ENCODE measurements at places on chromosomes 3 and 15.

GRCh38 chr15:98776607-98777281, 128.4 kb downstream of the IGF1R start:
- ATAC-seq, result no peak

GRCh38 chr3:109059264-109059663, 58.7 kb downstream of the MORC1 start:
- ATAC-seq, result no peak

DNA sequence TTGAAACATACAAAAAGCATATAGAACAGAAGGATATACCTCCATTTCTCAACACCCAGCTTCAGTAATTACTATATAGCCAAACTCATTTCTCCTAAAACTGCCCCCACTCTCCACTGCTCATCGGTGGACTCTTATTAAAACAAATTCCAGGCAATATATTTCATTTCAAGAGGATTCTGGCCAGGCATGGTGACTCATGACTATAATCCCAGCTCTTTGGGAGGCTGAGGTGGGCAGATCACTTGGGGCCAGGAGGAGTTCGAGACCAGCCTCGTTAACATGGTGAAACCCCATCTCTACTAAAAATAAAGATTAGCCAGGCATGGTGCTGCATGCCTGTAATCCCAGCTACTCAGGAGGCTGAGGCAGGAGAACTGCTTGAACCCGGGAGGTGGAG, 40.9 kb downstream of the SNX4 start:
- ATAC-seq, result no peak

DNA sequence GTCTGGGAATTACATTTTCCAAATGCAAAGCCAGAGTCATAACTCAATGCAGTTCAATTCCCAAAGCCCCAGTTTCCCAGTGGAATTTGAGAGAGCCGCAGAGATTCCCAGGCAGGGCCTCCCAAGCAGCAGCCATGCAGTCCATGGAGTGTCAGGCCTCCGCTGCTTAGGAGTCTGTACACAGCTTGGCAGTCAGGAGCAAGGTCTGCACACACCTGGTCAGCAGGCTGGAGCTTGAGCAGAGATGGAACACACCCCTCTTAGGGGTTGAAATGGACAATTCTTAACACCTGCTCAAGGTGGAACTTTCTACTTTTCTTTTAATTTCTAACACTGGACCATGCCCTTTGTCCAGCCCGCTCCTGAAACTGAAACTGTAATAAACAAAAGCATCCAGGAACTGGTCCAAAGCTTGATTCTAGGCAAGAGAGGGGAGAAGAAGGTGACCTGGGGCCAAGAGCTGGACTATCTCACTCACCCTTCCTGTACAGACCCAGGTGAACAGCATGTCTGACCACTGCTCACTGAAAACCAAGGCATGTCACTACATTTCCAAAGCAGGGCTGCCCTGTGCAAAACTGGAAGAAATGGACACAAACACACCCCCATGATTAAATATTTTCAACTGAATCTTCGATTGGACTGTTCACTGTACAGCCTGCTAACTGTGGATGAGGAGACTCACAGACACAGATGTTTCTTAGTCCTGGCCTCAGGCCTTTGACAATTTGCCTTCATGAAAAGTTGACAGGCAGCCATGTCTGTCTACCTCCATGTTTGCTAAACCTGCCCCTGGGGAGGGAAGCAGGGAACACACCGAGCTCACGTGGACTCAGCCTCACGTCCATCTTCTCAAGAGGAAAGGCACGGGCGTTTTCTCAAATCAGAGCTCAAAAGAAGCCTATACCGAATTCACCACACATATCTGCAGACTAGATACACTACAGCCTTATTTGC, 48.6 kb upstream of the DUSP7 start:
- ATAC-seq, result no peak

DNA sequence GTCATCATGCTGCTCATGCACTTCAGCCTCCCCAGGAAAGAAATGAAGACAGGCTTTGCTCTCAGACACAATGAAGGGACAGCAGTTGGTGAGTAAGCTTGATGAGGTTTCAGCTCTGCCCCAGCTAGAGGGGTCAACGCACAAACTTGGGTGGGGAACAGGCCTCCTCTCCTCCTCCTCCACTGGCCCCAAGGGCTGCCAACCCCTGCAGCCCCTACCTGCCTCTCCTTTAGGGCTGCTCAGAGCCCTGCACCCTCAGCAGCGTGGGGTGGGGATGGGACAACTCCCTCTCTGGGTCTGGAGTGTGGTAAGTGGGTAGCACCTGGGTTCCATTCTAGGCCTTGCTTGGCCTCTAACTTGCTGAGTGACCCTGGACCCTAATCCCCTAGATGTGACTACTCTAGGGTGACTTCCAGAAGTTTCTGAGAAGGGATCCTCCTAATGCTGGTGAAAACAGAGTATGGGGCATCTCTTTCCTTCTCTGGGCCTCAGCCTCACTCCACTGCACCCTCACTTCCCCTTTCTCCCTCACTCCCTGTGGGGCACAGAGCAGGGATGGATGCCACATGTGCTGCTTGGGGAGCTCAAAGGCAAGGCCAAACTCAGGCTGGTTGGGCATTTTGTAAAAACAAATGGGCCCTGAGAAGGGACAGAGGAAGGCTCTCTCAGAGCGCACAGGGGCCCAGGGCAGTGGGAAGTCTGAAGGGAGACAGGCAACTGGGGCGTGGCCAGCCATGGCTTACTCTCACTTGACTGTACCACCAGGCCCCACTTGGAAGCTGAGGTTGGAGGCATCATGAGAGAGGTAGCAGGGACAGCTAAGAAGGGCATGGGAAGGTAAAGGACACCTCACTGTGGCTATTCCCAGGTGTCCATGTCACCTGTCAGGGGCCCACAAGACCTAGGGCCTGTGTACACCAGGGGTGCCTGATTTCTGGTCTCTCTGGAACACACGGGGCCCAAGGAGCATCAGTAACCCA, 64.0 kb downstream of the SYNM start:
- no peak for ATAC-seq

GRCh38 chr3:53193466-53194209, 32.6 kb downstream of the PRKCD start:
- ATAC-seq, result peak; percentile 18

DNA sequence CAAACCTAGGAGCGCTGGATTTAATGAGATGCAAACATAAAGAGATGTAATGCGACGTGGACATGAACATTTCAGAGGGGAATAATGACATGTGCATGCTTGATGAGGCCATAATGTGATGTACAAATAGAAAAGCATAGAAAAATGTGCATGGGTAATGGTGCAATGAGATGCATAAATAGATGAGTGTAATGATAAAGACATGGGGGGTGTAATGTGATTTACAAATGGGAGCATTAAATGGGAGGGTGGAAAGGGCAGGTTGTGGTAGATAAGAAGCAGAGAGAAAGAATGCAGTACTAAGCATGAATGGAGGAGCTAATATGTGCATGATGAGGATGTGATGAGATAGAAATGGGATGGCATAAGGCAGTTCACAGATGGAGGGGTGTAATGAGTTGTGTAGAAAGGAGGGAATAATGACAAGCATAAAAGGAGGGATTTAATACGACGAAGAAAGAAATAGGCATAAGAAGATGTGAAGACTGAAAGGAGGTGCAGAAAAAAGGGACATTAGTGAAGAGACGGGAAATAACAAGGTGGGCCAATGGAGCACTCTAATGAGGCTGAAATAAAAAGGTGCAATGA, 137.5 kb upstream of the CCNL1 start:
- ATAC-seq, result no peak

DNA sequence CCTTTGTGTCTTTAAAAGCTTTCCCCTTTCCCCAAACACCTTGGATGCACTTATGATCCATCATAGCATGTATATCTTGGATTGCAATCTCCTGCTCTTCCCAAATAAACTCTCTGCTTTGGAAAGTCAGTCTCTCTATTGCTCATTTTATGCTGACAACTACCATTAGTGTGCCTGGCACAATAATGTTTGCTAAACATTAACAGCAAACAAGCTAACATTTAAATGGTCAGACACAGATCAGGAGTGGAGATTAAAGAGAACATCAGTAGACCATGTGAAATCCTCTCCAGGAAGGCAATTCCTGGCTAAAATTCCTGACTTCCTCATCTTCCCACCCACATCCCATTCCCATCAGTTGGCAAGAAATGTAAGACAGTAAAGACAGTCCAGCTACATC, 44.3 kb upstream of the EIF1B start:
- no peak for ATAC-seq

DNA sequence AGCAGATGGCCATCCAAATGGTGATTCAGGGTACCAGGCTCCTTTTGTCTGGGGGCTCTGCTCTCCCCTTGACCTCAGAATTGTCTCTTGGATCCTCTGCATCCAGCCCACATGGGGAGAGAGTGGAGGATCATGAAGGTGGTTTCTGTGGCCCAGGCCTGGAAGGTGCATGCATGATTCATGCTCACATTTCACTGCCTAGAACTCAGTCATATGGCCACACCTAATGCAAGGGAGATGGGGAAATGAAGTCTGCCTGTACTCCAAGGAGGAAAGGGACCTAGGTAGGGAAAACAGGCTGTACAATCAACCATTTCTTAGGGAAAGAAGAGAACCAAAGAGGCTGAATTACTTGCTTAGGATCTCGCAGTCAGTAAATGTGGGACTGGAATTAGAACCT, 15.1 kb downstream of the HRG start:
- no peak for ATAC-seq

DNA sequence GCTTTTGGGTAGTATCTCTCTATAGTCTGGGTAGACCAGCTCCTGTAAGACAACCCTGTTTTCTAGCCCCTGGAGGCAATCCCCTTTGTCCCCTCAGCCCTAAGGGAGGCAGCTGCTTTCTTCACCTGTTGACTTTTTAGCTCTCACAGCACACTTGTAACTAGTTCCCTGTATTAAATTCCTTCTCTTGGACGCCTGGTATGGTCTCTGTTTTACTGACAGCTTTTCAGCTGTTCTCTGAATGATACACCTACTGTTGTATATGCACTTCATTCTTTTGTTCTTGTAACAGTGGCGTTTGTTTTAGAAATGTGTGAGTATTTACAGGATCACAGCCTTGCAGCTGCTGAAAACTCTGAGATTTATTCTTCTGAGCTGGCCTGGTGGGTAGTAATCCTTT, 413.0 kb upstream of the RBMS3 start:
- no peak for ATAC-seq

- ATAC-seq, result no peak
Observed at GRCh38 chr3:169152319-169152718, 511.2 kb downstream of the MECOM start.

DNA sequence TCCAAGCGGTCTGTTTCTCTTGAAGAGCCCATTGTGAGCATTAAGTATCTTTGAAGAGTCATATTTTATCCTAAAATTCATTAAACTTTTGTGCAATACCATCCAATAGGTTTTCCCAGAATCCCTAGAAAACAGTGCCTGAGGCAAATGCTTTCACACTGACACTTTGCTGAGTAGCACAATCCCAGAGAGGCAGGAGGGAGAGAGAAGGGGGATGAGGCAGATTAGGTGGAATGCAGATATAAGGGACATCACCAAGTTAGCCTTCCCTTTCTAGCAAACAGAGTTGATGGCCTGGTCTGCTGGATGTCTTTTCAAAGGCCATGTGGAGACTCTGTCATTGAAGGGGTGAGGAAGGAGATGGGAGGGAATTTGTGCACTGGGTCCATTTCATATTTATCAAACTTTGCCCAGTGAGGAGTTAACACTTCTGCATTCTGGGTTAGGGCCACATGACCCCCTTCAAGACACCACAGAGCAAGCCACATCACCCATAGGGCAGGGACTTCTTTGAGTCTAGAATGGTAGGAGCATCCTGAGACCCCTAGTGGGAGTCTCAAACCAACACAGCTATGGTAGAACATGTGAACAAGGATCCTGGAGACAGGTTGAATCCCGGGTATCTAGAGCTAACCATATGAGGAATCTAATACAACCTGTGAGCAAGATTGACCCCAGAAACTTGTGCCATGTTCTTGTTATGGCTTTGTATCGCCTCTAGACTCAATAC, 32.0 kb upstream of the SEMA6D start:
- no peak for ATAC-seq

DNA sequence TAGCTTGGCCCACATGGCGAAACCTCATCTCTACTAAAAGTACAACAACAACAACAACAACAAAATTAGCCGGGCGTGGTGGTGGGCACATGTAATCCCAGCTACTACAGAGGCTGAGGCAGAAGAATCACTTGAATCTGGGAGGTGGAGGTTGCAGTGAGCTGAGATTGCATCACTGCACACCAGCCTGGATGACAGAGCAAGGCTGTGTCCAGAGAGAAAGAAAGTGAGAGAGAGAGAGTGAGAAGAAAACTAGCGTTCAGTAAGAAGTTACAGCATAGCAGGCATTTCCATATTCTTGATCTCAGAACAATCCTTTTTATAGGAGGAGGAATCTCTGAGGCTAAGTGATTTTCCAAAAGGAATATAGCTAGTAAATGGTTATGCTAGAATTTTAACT, 1076.1 kb downstream of the AGBL1 start:
- ATAC-seq, result no peak

DNA sequence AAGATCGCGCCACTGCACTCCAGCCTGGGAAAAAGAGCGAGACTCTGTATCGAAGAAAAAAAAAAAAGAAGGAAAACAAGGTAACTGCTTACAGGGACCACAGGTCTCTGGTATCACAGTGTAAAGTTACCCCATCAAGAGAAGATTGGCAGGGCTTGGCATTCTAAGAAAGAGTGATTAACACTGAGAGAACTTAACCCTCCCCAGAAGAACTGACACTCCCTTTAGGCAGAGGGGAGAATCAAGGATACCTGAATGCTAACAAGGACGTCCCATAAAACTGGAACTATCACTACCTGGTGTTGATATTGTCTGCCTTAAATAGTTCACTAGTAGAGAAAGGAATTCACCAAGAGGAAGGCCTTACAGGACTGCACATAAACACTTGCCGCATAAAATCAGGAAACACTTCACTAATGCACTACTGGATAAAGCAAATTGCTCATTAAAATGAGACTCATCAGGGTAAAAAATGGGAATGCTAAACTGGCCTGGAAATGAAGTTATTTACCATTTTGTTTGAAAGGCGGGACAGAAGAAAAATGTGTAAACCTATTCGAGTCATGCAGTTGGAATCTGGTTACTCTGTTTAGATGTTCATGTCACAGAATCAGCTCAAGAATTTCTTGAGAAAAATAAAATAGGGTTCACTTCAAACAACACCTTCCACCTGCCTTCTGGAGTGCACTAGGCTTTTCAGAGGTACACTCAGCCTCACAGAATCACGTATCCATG, 121.6 kb downstream of the FOXP1 start:
- peak; percentile 20 for ATAC-seq

All from SK-N-SH treated with all-trans-retinoic acid at 6 μM for 48 hours (cell line).